ENCODE measurements at places on chromosomes 6 and 20.

- no peak for DNase-seq
Observed at GRCh38 chr6:153090241-153090930, 40.7 kb downstream of the RGS17 start.

GRCh38 chr6:79223611-79224404, 10.7 kb downstream of the HMGN3 start:
- no peak for DNase-seq

DNA sequence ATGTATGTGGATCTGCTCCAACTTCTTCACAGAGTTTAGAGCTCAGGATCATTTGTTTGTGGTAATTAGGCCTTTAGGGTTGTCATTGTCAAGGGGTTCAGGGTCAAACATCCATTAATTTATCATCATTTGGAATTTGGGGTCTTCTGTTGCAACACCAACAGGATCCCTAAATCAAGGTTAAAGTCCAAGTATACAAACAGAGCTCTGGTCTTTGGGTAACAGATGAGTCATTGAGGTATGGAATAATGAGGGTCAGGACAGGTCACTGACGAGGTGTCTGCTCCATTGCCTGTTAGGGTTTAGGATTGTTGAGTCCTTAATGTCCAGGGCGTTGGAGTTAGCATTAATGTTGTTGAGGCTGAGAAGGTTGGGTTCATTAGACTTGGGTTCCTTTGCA, 47.6 kb downstream of the PRND start:
- DNase-seq: no peak

DNA sequence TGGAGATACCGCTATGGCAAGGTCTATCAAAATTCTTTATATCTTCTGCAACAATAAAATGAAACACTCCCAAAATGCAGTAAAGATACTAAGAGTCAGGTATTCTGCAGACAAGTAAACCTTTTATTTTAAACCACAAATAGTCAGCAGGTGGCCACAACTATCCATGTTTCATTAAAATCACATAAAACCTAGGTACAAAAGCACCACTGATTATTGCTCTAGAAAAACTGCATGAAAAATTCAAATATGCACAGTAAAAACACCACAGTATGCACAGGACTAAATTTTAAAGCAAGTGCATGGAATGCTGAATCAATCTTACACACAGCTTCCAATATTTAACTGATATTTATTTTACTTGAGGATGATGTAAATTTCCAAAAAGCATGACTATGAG, 33.3 kb downstream of the HMGN3 start:
- DNase-seq: no peak

- DNase-seq: no peak
Observed at GRCh38 chr6:39945626-39946025, 11.4 kb upstream of the MOCS1 start.

DNA sequence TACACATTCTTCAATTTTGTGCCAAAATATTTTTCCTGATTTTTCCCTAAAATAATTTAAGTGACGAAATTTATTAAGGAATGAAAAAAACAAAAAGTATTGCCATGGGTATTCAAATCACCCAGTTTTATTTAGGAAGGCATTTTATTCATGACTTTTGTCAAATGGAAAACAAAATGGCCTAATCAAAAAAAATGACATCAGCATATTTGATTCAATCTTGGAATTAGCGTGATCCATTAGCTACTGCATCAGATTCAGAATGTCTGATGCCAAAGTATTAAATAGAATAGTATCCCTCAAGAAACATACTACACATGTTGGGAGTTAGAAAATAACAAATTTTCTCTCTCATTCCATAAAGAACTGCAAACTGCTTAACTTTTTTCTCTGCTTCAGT, 129.2 kb downstream of the TRDN start:
- DNase-seq: no peak

DNA sequence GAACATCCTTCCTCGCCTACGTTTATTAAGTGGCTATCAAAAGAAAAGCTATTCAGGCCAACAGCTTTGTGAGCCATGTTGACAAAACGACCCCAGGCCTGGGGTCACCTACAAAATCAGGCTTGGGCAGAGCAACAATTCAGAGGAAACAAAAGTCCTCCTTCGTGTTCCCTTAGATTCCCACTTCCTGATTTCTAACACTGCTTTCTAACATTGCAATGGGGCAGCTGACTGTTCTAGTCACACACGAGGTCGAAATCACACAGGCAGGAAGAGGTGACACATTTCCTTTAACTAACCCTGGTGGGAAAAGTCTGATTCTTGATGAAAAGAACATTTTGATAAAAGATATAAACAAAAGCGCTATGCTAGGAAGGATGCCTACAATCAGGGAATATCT, 31.9 kb downstream of the WDR27 start:
- DNase-seq: no peak

Data from stimulated activated CD4-positive, alpha-beta T cell treated with anti-CD3 and anti-CD28 coated beads, Interleukin-4, amount 100 ng/mL, for 48 hours (primary cell).